ENCODE measurements at places on chromosomes 6 and 20.

DNA sequence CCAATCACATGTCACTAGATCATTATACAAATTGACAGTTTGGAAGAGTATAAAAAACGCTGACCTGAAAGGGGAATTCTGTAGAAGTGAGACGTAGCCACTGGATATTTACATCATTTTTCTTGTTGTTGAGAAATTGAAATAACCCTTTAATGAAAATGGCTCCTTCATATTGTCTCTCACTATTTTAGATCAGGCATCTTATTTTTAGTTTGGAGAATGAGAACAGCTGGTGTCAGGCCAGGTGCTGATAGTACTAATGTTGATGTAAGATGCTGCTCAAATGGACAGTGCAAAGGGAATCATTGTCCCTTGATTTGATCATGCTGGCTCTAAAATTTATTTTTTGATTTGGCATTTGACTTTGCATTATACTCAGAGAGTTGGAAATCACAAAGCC lies 17.4 kb downstream of the NKAIN2 start:
- no peak for DNase-seq

GRCh38 chr20:63025534-63026331 lies 19.0 kb upstream of the BHLHE23 start:
- no peak for DNase-seq

- no peak for DNase-seq
Observed at GRCh38 chr6:76856065-76856464, 607.2 kb downstream of the HTR1B start.

GRCh38 chr6:158758941-158759479 lies 60.2 kb downstream of the EZR start:
- DNase-seq: no peak

DNA sequence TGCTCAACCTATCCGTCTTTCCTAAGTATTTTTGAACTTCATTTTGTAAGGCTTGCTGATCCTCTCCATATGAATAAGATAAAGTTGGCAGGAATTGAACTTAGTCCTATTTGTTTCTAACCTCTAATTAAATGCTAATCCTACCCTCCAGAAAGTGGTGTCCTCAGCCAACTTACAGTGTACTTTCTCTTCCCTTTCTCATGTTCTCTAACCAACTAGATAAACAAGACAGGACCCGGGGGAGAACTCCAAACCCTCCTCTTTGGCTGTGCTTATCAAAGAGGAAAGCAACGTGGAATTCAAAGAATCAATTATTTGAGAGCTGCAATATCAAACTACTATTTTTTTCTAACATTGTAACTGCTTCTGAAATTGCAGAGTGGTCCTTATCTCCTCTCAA lies 56.5 kb upstream of the NRSN1 start:
- no peak for DNase-seq

GRCh38 chr6:38477680-38478260 lies 162.0 kb downstream of the BTBD9 start:
- no peak for DNase-seq

GRCh38 chr6:36387440-36388303 lies at the start of gene ETV7:
Gene ETV7, minus strand, starts transcription at chr6:36387669. Its CDS starts 128 bp downstream, at chr6:36387541.
- DNase-seq: no peak

- no peak for DNase-seq
Observed at GRCh38 chr20:8534368-8535160, 402.5 kb downstream of the PLCB1 start.

GRCh38 chr6:79031821-79032590 lies 46.0 kb downstream of the PHIP start:
- no peak for DNase-seq

- no peak for DNase-seq
Observed at GRCh38 chr6:157294654-157295053, 28.7 kb downstream of the TMEM242 start.

DNA sequence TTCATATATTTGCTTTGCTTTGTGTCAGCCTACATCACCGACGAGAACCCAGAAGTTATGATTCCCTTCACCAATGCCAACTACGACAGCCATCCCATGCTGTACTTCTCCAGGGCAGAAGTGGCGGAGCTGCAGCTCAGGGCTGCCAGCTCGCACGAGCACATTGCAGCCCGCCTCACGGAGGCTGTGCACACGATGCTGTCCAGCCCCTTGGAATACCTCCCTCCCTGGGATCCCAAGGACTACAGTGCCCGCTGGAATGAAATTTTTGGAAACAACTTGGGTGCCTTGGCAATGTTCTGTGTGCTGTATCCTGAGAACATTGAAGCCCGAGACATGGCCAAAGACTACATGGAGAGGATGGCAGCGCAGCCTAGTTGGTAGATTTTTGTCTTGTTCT lies 28.5 kb downstream of the DSE start:
- DNase-seq: no peak

DNA sequence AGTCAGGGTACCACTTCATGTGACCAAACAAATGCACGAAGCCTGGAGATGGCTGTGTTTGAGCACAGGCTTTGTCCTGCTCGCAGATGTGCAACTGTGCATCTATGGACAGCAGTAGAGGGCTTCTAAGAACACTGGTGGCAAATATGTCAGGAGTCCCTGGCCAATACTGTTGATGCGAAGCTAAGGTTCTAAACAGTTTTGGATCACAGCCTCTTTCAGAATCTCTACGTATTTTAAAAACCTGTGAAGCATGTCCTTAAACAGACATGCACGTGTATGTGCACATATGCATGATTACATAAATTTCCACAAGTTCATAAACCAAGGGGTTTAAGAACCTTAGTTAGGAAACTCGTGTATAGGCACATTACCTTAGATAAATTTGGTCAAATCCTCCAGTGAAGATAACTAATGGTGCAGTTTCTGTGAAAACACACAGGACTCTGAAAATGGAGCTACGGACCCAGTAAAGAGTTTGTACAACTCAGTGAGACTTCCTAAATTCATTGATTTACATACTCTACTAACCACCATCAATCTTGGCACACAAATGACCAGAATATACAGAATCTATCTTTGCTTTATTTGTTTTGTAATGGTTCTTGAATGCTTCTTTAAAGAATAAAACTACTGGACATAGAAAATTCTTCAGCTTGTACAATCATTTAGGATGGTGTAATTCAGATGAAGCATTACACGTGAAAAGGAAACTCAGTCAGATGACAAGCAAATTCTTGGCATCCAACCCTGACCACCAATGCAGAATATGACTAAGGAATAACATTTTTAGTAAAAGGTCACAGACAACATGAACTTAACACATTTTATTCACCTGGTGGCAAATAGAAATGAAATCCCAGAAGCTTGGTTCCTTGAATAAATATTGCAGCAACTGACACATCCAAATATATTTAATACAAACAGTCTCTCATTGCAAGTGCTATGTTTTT lies 27.4 kb downstream of the KCNQ5 start:
- no peak for DNase-seq

- DNase-seq: no peak
Observed at GRCh38 chr20:34347571-34347970, 15.5 kb upstream of the ITCH start.

GRCh38 chr20:47237715-47238114 lies 118.8 kb downstream of the ZMYND8 start:
- DNase-seq: no peak

DNA sequence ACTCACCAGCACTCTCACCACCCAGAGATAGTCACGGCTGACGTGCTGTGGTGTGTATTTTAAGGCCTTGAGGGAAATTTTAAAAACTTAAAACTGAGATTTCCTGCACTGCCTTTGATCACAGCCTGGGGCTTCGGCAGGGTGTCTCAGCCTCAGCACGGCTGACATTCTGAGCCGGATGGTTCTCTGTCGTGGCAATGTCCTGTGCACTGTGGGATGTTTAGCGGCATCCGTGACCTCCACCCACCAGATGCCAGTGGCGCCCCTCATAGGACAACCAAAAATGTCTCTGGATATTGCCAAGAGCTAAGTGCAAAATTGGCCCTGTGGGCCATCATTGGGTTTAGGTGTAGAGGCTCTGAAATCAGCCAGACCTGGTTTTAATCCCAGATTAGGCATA lies 142.2 kb upstream of the KCNG1 start:
- peak; percentile 64 for DNase-seq

GRCh38 chr6:108608453-108609275 lies 47.9 kb downstream of the FOXO3 start:
- no peak for DNase-seq

DNA sequence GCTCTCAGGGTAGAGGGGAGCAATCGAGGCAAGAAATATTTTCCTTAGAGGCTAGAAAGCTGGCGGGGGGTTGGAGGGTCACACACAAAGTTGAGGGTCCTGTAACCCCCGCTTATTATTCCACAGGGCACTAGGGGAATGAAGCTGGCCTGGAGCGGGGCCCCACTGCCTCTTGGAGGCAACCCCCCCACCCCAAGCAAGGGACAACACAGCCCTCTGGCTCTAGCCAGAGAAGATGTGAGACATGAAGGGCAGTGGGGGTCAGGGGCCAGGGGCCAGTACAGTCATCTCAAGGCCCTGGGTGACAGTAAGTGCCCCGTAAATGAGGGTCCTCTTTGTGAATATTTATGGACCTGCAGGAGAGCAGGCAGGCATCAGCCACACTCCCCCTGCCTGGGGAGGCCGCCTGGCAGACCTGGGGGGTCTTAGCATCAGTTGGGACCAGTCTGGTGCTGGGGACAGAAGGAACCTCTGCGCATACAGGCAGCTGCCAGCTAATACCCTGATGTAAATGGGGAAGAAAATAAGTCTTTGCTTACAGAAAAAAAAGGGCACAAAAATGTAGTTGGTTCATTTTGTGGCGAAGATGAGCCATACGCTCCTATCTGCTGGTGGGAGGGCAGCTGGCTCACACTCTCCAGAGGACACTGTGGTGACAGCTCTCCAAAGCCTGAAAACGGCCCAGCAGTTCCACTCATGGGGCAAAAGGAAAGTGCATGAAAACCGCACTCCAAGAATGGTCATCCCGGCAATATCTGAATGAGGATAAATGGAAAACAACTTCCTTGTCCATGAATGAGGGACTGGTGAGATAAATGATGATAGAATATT lies 21.9 kb downstream of the SPATA2 start:
- DNase-seq: no peak

- no peak for DNase-seq
Observed at GRCh38 chr6:152112491-152113261, 305.2 kb downstream of the ESR1 start.

DNA sequence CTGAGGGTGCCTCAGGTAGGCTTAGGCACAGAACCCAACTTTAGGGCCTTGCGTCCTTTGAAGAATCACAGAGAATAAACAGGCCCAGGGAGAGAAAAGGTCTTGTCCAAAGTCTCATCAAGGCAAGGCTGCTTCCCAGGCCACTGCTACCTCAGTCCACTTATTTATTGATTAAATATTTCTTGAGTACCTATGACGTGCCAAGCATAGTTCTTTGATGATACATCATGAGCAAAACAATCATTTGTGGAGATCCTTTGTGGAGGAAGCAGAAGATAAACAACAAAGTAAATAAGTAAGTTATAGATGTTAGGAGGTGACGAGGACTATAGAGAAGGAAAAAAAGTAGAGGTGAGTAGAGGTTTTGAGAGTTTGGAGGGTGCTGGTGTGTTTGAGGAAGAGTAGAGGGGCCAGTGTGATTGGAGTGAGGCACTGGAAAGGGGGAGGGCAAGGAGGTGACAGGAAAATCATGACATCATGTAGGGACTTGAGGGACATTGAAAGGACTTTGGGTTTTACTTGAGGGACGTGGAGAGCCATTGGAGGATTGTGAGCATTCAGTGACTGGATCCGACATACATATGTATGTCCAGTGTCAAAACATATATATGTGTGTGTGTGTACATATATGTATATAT lies 14.1 kb upstream of the CHMP4B start:
- DNase-seq: no peak

GRCh38 chr6:160667639-160668481 lies 3.8 kb upstream of the LPA start:
- no peak for DNase-seq

GRCh38 chr6:157675831-157676230 lies 147.2 kb upstream of the SNX9 start:
- no peak for DNase-seq

DNA sequence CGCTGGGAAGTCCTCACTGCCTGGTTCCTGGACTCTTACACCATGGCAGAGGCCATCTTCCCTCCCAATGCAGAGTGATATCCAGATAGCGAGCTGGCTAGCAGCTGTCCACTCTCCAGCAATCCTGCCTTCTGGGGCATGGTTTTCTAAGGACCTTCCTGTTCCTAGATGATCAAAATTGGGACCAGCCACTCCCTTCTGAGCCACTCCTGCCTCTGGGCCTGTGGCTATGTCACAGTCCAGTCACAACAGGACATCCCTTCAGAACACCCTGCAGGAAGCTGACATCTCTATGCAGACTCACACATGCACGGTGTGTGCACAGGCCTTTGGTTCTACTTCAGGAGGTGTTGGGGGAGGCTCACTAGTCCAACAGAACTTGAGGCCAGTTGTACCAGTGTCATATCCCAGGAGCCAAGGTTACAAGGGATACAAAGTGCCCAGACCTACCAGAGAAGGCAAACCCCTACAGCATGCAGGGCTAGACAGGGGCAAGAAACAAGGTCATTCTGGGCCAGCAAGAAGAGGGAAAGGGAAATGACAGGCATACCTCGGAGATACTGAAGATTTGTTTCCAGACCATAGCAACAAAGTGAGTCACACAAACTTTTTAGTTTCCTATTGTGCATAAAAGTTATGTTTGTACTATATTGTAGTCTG lies 2.7 kb upstream of the MCCD1 start:
- no peak for DNase-seq

GRCh38 chr6:107033126-107033525 lies 5.1 kb downstream of the MTRES1 start:
- no peak for DNase-seq

DNA sequence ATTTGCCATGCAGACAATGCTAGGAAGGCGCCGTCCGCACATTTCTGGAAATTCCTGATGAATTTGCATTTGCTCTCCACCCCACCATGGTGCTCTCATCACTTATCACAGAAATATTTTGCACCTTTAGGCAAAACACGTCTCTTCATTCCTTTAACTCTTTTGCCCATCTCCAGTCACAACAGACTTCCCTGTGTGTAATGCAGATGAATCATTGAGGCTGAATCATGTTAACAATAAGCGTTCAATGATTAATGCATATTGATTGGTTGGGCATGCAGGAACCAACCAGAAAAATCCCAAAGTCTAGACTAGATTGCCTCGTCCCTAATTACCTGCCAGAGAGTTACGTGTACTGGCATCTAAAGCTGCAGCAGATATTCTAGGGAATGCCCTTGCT lies 80.0 kb upstream of the ATXN1 start:
- DNase-seq: no peak

GRCh38 chr6:122683989-122684651 lies 73.9 kb downstream of the PKIB start:
- DNase-seq: no peak

All from vagina (tissue), 2 donors.